ENCODE measurements at places on chromosomes 1 and 21. TPM values are rescaled to one million over a fixed set of nuclear protein-coding genes. Genes with fewer than 3 reads are reported as not detected.

KRTAP12-2 gene
- not detected for total RNA-seq

- H3K4me1 ChIP-seq, result peaks cover 16% of the 10 kb centered on the region
- DNase-seq, result no peak
- H3K27ac ChIP-seq, result no peak overlapping the region
- H3K36me3 ChIP-seq, result peaks cover 4% of the 10 kb centered on the region
- no peak overlapping the region for H3K4me3 ChIP-seq
Measured at GRCh38 chr1:8256321-8256720, 61.6 kb upstream of the SLC45A1 start.

DNA sequence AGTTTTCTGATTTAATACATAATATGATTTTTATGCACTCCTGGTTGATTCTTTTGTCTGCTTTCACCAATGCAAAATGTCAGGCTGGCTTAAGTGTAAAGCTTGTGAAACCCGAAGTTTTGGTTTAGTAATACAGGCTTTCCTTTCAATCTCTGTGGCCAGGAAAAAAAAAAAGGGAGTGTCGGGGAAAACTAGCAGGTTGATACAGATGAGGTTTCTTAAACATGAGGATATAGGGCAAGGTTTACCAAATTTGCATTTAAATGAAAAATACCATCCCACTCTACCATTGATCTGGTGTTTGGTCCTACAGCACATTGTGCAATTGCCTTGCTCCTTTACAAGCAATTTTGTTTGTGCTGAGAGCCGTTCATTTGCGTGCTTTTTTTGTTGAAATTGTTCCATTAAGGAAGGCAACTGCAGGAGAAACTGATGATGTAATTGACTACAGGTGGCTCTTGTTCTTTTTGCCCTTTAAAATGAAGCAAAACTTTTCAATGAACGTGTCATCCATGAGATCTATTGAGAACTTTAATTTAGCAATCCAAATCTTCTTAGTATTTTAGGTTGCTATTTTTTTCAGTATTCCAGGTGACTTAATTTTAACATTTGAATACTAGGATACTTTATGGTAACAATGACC lies 22.7 kb downstream of the CLIC6 start:
- no peak for DNase-seq
- H3K36me3 ChIP-seq, result no peaks in the 10 kb centered on the region
- peaks cover 3% of the 10 kb centered on the region for H3K4me1 ChIP-seq

DNA sequence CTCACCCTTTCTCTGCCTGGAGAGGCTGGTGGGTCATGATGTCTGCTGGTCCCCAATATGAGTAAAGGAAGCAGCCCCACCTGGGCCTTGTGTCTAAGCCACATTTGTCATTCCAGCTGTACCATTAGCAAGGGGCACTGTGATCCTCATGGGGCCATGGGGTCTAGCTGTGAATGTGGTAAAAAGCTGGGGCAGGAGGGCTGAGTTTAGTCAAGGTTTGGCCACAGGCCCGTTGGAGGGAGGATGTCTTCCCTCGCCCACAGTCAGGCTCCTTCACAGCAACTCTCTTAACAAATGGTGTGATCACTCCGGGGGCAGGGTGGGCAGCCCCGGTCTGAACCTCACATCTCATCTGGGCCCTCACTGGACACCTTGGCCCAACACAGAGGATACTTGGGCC lies 115.4 kb downstream of the DMRTB1 start:
- no peak overlapping the region for H3K4me3 ChIP-seq
- H3K27me3 ChIP-seq, result peaks cover 2% of the 10 kb centered on the region
- DNase-seq, result no peak

DNA sequence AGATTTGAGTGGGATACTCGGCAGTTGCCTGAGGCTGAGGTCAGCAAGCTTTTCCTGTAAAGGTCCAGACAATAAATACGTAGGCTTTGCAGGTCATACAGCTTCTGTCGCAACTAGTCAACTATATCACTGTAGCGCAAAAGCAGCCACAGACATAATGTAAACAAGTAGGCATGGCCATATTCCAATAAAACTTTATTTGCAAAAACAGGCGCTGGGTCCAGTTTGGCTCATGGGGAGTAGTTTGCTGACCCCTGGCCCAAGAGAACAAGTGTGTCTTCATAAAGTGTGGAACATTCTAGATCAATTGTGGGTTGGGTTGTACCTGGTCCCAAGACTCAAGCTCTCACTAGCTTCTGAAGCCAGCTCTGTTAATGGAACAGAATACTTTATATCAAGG lies 78.8 kb downstream of the MIS18A start:
- peaks cover 2% of the 10 kb centered on the region for H3K27me3 ChIP-seq
- no peaks in the 10 kb centered on the region for H3K36me3 ChIP-seq
- no peak for DNase-seq
- no peak overlapping the region for H3K27ac ChIP-seq
- H3K4me3 ChIP-seq, result no peak overlapping the region
- H3K4me1 ChIP-seq, result peaks cover 3% of the 10 kb centered on the region

- H3K36me3 ChIP-seq, result no peaks in the 10 kb centered on the region
- H3K27ac ChIP-seq, result no peak overlapping the region
- peaks cover 3% of the 10 kb centered on the region for H3K27me3 ChIP-seq
- no peak for DNase-seq
Measured at GRCh38 chr21:37793660-37794059, 122.6 kb downstream of the KCNJ6 start.

- no peak for DNase-seq
- H3K36me3 ChIP-seq, result no peaks in the 10 kb centered on the region
- H3K4me1 ChIP-seq, result peaks cover 10% of the 10 kb centered on the region
- H3K4me3 ChIP-seq, result no peak overlapping the region
- peak overlapping the region; percentile 91 for H3K27ac ChIP-seq
Measured at GRCh38 chr1:200153277-200154055, 126.0 kb downstream of the NR5A2 start.

- peaks cover 8% of the 10 kb centered on the region for H3K27me3 ChIP-seq
- no peak overlapping the region for H3K27ac ChIP-seq
- H3K36me3 ChIP-seq, result no peaks in the 10 kb centered on the region
- H3K4me1 ChIP-seq, result peaks cover 7% of the 10 kb centered on the region
- H3K4me3 ChIP-seq, result no peak overlapping the region
- no peak for DNase-seq
Measured at GRCh38 chr1:165445388-165445787, 462 bp upstream of the RXRG start.

DNA sequence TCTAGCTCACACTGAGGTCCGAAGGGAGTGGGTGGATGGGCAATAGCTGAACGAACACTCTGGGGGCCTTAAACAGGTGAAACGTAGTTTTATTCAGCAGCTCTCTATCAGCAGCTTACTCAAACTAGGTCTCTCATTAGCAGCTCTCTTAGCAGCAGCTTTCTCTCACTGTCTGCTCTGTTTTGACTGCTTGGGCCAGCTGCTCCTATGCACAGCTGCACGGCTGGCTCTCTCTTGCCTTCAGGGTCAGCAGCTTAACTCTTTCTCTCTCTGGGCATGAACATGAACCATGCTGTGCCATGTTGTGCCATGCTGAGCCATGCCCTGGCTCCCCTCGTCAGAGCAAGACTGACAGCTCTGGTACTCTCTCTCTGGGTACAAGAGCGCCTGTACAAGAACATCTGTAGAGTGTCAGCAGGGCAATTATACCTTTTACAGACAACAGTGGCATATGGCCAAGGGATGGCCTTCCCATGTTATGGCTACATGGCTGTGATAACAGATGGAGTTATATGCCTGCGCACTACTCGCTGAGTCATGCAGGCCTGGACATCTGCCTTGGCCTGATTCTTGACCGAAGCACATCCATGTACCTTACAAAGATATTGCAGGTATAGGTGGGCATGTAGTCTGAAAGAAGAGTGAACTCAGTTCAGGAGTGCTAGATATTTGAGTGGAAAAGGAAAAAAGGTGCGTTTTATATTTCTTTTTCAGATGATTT lies 152.4 kb downstream of the LEPR start:
- no peak overlapping the region for H3K4me3 ChIP-seq
- no peaks in the 10 kb centered on the region for H3K4me1 ChIP-seq
- H3K27me3 ChIP-seq, result peaks cover 2% of the 10 kb centered on the region
- DNase-seq, result no peak
- no peak overlapping the region for H3K27ac ChIP-seq
- peaks cover 9% of the 10 kb centered on the region for H3K36me3 ChIP-seq

- peaks cover under 1% of the 10 kb centered on the region for H3K27me3 ChIP-seq
- H3K4me1 ChIP-seq, result peaks cover 25% of the 10 kb centered on the region
- no peak overlapping the region for H3K4me3 ChIP-seq
- H3K36me3 ChIP-seq, result no peaks in the 10 kb centered on the region
- no peak overlapping the region for H3K27ac ChIP-seq
Measured at GRCh38 chr1:66283622-66284041, 250.3 kb upstream of the SGIP1 start.

GRCh38 chr1:203410182-203410900 lies 59.4 kb upstream of the FMOD start:
- H3K4me3 ChIP-seq, result no peak overlapping the region
- no peak for DNase-seq
- H3K36me3 ChIP-seq, result peaks cover 3% of the 10 kb centered on the region
- peaks cover 7% of the 10 kb centered on the region for H3K27me3 ChIP-seq

GRCh38 chr1:30929135-30929889 lies 20.8 kb upstream of the SDC3 start:
- peaks cover 17% of the 10 kb centered on the region for H3K36me3 ChIP-seq
- no peak overlapping the region for H3K4me3 ChIP-seq
- H3K27me3 ChIP-seq, result peaks cover 7% of the 10 kb centered on the region
- no peak overlapping the region for H3K27ac ChIP-seq

DNA sequence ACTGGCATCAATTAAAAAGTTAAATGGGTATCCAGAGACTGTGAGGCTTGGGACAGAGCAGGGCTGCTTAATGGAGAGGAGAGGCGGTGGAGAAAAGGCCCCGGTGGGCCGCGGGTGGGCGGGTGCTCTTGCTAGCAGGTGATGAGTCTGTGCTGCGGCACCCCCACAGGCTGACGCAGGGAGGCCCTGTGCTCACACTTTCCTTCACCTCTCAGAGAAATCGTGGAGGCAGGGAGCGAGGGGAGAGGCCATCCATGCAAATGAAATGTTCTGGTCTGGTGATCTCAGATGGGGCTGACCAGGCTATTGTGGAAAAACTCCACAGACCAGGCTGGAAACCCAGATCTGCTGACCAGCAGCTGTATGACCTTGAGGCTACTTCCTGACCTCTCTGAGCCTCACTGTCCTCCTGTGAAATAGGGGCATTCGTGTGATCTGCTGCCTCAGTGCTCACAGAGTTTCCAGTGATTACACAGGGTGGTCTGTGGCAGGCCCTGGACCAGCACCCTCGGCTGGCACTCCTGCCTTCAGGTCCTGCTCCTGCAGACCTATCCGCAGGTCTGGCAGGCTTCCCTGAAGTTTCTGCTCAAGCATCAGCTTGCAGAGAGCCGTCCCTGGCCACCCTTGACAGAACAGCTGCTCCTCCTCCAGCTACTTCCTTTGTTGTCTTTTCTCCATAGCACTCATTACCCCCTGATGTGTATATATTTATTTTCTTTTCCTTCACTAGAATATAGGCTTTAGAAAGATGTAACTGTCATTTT lies 89.2 kb downstream of the BEND5 start:
- no peak for DNase-seq
- peaks cover 4% of the 10 kb centered on the region for H3K36me3 ChIP-seq
- no peak overlapping the region for H3K27ac ChIP-seq
- no peak overlapping the region for H3K4me3 ChIP-seq
- peaks cover 4% of the 10 kb centered on the region for H3K4me1 ChIP-seq

EFNA3 gene
- total RNA-seq, result 9.6 TPM

- H3K4me3 ChIP-seq, result no peak overlapping the region
- H3K4me1 ChIP-seq, result no peaks in the 10 kb centered on the region
- no peak overlapping the region for H3K27ac ChIP-seq
Measured at GRCh38 chr1:82284213-82284612, 483.5 kb downstream of the ADGRL2 start.

DNA sequence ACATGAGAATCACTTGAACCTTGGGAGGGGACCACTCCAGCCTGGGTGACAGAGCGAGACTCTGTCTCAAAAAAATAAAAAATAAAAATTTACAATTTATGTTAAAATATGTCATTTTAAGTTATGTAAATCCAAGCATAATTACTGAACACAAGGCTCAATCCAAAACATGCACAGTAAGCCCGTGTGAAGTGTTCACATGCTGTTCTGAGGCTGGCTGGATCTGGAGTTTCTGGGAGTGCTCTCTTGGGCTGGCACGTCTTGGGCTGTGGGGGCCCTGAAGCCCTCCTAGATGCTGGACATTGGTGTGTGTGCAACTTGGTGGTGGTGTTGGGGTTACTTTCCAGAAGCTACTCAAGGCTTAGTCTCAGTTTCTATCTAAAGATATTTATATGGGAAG lies 25.2 kb downstream of the ADARB1 start:
- peaks cover 2% of the 10 kb centered on the region for H3K27me3 ChIP-seq
- no peak overlapping the region for H3K27ac ChIP-seq
- no peaks in the 10 kb centered on the region for H3K36me3 ChIP-seq
- peaks cover 34% of the 10 kb centered on the region for H3K4me1 ChIP-seq

DNA sequence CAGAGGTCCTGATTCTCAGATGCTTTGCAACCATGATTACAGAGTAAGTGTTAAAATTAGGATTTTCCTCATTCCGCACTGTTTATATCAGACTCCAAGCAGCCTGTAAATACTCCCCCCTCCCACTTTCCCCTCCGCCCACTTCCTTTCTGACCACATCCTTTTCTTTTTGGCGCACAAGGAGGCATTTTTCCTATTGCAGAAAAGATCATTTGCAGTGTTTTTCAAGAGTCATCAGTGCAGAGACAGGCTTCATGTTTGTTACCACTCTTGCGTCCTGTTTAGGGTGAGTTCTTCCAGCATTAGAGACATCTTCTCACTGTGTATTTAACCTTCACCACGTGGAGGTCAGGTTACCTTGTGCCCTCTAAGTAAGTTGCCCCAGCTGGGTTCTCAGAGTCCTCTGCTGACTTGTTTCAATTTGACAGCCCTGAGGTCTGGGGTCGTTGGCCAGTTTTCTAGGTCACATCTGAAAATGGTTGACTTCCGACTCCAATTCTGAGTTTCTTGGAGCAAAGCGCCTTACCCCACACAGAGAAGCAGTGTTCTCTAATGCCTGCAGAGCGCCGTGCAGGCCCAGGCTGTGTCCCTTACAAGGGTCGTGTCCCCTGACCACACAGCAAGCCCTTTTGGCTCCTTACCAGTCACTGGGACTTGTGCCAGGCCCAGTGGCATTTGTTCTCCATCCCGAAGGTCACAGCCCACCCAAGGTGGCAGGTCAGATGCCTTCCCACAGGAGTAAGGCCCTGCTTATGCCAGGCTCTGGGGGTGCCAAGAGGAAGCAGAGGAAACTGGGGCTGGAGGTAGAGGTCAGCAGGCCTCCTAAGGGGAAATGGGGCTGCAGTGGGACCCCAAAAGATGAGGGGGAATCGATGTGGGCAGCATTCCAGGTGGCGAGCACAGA lies 85.6 kb downstream of the FAM78B start:
- H3K27ac ChIP-seq, result peak overlapping the region; percentile 27
- peaks cover 28% of the 10 kb centered on the region for H3K4me1 ChIP-seq
- no peak for DNase-seq
- peaks cover 6% of the 10 kb centered on the region for H3K36me3 ChIP-seq
- no peaks in the 10 kb centered on the region for H3K27me3 ChIP-seq

GRCh38 chr1:2115702-2116341 lies 65.6 kb downstream of the PRKCZ start:
- peaks cover 11% of the 10 kb centered on the region for H3K4me1 ChIP-seq
- peaks cover 11% of the 10 kb centered on the region for H3K36me3 ChIP-seq
- H3K27me3 ChIP-seq, result peaks cover 7% of the 10 kb centered on the region
- H3K27ac ChIP-seq, result no peak overlapping the region
- H3K4me3 ChIP-seq, result peak overlapping the region; percentile 17

- no peak for DNase-seq
- H3K27me3 ChIP-seq, result no peaks in the 10 kb centered on the region
- peaks cover 3% of the 10 kb centered on the region for H3K36me3 ChIP-seq
- no peak overlapping the region for H3K27ac ChIP-seq
Measured at GRCh38 chr1:89548122-89548857, 23.7 kb downstream of the LRRC8B start.

Data from endothelial cell (in vitro differentiated cells).